Naive thymus-derived CD8-positive, alpha-beta T cell (primary cell): ENCODE measurements at places on chromosomes 4 and X. TPM values are rescaled to one million over a fixed set of nuclear protein-coding genes. Genes with fewer than 3 reads are reported as not detected.

GRCh38 chr4:177671387-177671786 lies 229.2 kb upstream of the AGA start:
- H3K4me3 ChIP-seq = no peak overlapping the region
- no peak for DNase-seq
- H3K4me1 ChIP-seq = no peaks in the 10 kb centered on the region
- H3K27me3 ChIP-seq = no peaks in the 10 kb centered on the region
- no peak overlapping the region for H3K27ac ChIP-seq

DNA sequence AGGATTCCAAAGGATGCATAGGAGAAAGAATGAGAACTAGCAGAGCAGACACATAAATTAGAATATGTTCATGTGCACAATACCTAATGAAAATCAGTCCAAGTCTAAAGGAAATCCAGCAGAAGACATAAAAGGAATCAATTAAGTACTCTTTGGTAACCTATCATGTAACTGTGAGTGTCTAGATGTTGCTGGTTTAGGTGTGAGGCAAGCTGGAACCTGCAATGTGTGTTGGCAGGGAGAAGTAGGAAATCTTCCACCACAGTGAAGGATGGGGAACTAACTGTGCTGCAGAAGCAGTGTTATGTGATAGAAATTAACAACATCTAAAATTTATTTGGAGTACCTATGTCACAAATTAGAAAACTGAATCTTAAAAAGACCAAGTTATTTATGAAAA lies 330.8 kb upstream of the DKK2 start:
- H3K4me1 ChIP-seq = no peaks in the 10 kb centered on the region
- peaks cover 12% of the 10 kb centered on the region for H3K27me3 ChIP-seq
- no peaks in the 10 kb centered on the region for H3K36me3 ChIP-seq

DNA sequence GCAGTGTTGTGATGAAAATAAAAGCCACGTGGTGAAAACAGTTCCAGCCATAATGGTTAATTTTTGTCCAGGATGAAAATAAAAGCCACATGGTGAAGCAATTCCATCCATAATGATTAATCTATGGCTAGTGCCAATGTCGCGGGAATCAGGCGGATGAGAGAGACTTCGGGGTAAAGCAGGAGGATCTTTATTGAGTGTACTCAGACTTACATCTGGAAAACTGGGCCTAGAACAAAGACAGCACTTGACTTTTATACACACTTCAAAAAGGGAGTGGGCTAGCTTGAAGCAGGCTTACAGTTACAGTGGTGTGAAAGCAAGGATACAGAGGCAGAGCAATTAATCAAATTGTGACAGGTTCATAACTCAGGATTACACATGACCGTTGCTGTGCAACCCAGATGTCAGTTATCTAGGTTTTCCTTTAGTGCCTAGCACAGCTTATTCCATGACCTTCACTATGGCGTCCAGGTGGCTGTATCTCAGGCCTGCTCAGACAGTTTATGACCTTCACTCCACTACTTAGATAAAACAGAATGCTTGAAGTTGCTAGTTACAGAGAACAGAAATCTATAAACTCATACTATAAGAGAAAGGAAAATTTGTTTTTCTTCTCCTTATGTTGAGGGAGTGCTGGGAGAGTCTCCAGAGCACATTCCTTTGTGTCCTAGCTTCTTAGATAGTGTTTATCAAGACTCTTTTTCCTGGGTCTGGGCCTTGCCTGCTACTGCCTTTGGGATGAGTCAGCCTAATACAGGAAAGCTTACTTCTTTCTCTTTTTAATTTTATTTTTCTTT lies 5.9 kb upstream of the PLA2G12A start:
- H3K4me3 ChIP-seq = no peak overlapping the region
- H3K27me3 ChIP-seq = peaks cover 12% of the 10 kb centered on the region

DNA sequence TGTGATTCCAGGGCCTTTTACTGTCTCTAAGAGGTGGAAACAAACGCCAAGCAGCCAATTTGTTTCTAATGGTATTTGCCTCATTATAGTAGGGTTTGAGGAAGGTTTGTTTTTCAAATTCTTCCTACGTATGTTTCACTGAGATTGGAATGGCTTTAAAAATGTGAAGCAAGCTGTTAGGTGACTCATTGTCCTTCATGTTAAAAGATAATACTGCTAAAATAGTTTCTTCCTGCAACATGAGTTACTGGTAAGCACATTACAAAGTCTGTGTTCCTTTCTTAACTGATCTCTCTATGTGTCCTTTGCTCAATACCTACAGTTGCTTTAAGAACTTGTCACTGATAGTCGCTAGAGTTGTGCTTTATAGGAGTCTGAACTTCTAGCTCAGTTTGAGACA lies 1183.9 kb downstream of the RPA4 start:
- no peak overlapping the region for H3K27ac ChIP-seq
- no peaks in the 10 kb centered on the region for H3K4me1 ChIP-seq
- H3K27me3 ChIP-seq = no peaks in the 10 kb centered on the region
- H3K4me3 ChIP-seq = no peak overlapping the region

- no peak for DNase-seq
- no peak overlapping the region for H3K4me3 ChIP-seq
- no peak overlapping the region for H3K27ac ChIP-seq
- H3K4me1 ChIP-seq = no peaks in the 10 kb centered on the region
- no peaks in the 10 kb centered on the region for H3K27me3 ChIP-seq
- no peaks in the 10 kb centered on the region for H3K36me3 ChIP-seq
Observed at GRCh38 chr4:141570290-141570689, 66.1 kb upstream of the IL15 start.

GRCh38 chr4:93086356-93086755 lies 742.2 kb upstream of the ATOH1 start:
- no peaks in the 10 kb centered on the region for H3K36me3 ChIP-seq
- H3K27me3 ChIP-seq = no peaks in the 10 kb centered on the region
- no peak for DNase-seq
- no peaks in the 10 kb centered on the region for H3K4me1 ChIP-seq
- no peak overlapping the region for H3K4me3 ChIP-seq
- no peak overlapping the region for H3K27ac ChIP-seq

DNA sequence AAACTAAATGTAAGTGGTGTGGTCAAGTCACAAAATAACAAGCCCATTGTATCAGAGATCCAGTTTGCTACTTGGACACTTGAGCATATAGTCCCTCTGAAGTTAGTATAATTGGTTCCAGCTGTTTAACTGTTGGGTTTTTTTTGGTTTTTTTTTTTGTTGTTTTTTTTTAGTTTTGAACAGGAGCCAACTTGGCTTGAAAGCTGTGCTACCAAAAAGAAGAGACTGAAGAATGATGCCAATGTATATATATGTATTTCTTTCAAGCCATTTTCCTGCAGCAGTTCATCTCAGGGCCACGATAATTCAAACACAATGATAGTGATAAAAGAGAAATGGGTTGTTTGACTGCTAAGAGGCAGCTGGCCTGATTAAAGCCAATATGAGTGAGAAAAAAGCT lies 138.3 kb downstream of the PCDH18 start:
- H3K27ac ChIP-seq = no peak overlapping the region
- no peak for DNase-seq
- no peaks in the 10 kb centered on the region for H3K4me1 ChIP-seq
- no peak overlapping the region for H3K4me3 ChIP-seq
- H3K27me3 ChIP-seq = no peaks in the 10 kb centered on the region

DNA sequence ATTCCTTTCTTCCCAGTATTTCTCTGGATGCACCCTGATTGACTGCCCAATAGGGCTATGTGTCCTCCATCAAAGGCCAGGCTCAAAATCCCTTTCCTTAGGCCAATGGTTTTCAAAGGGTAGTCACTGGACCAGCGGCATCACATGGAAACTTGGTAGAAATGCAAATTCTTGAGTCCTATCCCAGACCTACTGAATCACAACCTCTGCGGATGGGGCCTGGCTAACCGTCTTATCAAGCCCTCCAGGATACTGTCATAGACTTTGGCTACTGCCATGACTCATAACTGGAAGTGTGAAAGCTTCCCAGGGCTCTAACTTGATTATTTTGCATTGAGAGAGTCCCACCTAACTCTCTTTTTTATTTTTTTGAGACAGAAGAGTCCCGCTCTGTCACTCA lies 71.9 kb upstream of the TFDP3 start:
- no peak for DNase-seq
- no peaks in the 10 kb centered on the region for H3K27me3 ChIP-seq
- no peaks in the 10 kb centered on the region for H3K4me1 ChIP-seq
- H3K27ac ChIP-seq = no peak overlapping the region

DNA sequence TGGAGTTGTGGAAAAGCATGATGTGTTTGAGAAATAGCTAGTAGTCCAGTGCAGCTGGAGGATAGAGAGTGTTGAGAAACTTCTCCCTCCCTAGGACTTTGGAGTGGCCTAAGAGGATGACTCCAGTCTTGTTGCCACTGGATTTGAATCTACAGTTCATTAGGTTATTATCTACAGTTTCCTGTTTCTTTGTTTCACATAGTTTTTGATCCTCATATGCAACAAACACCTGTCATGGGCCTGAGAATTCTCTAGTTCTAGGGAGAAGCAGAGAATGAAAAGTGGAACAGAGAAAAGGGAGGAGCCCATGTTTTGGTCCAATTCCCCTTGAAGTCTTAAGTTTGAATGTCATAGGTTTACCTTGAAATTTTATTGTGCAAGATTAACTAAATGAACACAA lies 73.6 kb upstream of the TBC1D9 start:
- DNase-seq = no peak
- no peaks in the 10 kb centered on the region for H3K36me3 ChIP-seq
- H3K27me3 ChIP-seq = peaks cover 3% of the 10 kb centered on the region
- no peak overlapping the region for H3K4me3 ChIP-seq
- H3K4me1 ChIP-seq = no peaks in the 10 kb centered on the region
- no peak overlapping the region for H3K27ac ChIP-seq

- H3K4me1 ChIP-seq = peaks cover 4% of the 10 kb centered on the region
- H3K27ac ChIP-seq = no peak overlapping the region
- no peaks in the 10 kb centered on the region for H3K36me3 ChIP-seq
- no peak for DNase-seq
- H3K4me3 ChIP-seq = peak overlapping the region; percentile 50
Observed at GRCh38 chrX:259692-260355, 21.4 kb upstream of the PLCXD1 start.

DNA sequence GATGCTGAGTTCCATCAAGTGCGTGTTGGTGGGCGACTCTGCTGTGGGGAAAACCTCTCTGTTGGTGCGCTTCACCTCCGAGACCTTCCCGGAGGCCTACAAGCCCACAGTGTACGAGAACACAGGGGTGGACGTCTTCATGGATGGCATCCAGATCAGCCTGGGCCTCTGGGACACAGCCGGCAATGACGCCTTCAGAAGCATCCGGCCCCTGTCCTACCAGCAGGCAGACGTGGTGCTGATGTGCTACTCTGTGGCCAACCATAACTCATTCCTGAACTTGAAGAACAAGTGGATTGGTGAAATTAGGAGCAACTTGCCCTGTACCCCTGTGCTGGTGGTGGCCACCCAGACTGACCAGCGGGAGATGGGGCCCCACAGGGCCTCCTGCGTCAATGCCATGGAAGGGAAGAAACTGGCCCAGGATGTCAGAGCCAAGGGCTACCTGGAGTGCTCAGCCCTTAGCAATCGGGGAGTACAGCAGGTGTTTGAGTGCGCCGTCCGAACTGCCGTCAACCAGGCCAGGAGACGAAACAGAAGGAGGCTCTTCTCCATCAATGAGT lies 46.6 kb downstream of the RHOH start:
- H3K36me3 ChIP-seq = peaks cover 16% of the 10 kb centered on the region
- peak overlapping the region; percentile 97 for H3K27ac ChIP-seq
- H3K27me3 ChIP-seq = no peaks in the 10 kb centered on the region
- DNase-seq = no peak

GRCh38 chrX:9859711-9860555 lies 73.7 kb downstream of the SHROOM2 start:
- no peaks in the 10 kb centered on the region for H3K36me3 ChIP-seq
- H3K27me3 ChIP-seq = peaks cover 2% of the 10 kb centered on the region
- DNase-seq = no peak
- H3K27ac ChIP-seq = no peak overlapping the region
- H3K4me3 ChIP-seq = no peak overlapping the region

DNA sequence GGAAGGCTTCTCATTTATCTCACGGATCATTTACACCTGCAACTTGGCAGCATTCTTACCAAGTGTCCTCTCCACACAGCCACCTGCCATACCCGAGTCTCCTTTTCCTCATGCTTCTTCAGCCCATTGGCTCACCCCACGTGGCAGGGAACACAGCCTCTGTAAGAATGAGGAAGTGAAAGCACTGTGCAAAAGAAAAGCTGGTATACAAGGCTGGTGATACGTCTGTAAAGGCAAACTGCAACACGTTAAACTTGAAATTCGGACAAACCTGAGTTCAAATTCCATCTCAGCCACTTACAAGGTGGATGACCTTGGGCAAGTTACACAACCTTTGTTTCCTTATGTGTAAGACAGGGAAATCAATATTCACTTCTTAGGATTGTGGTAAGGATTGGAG lies 164.0 kb upstream of the RASGEF1B start:
- H3K4me3 ChIP-seq = no peak overlapping the region
- peaks cover 34% of the 10 kb centered on the region for H3K4me1 ChIP-seq
- no peak for DNase-seq
- H3K27me3 ChIP-seq = no peaks in the 10 kb centered on the region

DNA sequence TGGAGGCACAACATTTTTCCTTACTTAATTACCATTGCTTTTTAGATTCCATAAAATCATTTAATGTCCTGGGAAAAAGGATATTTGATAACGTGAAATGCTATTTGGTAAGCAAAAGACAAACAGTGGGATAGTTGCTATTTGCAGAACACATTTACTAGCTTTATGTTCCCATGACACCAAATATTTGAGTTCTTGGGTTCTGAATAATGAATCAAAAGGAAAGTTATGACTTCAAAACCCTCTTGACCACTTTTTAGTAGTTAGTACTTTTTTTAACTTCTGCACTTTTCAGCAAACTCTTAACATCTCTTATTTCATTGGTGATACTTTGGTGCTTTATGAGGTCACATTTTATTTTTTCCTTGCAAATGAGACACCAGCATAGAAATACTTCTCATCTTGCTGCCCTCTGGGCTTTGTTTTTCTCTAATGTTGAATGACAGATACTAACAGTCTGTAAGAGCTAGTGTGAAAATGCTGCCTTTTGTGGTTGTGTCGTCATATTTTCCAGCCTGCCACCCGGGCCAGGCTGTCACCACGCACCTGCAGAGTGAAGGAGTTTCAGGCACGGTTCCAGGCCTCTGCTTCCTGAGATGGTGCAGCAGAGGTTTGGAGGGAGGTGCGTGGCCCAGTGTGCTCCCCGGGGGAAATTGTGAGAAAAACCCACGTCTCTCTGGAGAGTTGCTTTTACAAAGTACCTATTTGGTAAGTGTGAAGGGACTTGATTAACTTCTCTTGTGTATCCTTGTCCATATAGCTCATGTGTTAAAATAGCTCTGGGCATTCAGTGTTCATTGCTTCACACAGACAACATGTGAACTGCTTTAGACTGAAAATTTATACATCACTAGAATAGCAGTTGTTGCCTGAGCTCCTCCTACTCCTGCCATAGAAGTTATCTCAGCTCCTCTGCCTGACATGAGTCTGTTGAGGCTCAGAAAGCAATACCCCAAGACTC lies 34.7 kb downstream of the MSL3 start:
- peak; percentile 43 for DNase-seq
- H3K36me3 ChIP-seq = no peaks in the 10 kb centered on the region
- H3K4me1 ChIP-seq = peaks cover 12% of the 10 kb centered on the region
- H3K4me3 ChIP-seq = peak overlapping the region; percentile 62

FGFR3 gene
- not detected for total RNA-seq
